ENCODE measurements at places on chromosomes 16 and 17. TPM values are rescaled to one million over a fixed set of nuclear protein-coding genes. Genes with fewer than 3 reads are reported as not detected.

- no peak for DNase-seq
These were observed 1.3 kb upstream of the CPSF4L start for GRCh38 chr17:73262676-73263642.

Gene CLEC3A
- polyA plus RNA-seq, result not detected

Gene OR4D1
- not detected for polyA plus RNA-seq

Gene KRT16
- not detected for polyA plus RNA-seq

GRCh38 chr16:75899163-75899562 lies 172.9 kb upstream of the CPHXL start:
- DNase-seq, result no peak

Measured in right renal cortex interstitium (tissue), 3 donors.